ENCODE measurements at places on chromosomes 6 and 20.

DNA sequence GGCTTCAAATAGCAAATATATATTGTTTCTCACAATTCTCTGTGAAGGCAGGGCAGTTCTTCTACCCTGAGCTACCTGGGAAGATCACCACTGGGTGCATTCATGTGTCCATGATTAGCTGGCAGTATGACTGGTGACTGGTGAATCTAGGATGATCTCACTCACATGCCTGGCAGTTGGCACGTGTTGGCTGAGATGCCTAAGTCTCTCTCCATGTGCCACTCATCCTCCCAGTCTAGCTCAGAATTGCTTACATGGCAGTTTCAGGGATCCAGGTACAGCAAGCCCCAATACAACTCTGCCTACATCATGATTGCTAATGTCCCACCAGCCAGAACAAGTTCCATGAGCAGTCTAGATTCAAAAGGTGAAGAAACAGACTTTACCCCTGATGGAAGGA, 346.8 kb upstream of the CNR1 start:
- DNase-seq, result no peak

DNA sequence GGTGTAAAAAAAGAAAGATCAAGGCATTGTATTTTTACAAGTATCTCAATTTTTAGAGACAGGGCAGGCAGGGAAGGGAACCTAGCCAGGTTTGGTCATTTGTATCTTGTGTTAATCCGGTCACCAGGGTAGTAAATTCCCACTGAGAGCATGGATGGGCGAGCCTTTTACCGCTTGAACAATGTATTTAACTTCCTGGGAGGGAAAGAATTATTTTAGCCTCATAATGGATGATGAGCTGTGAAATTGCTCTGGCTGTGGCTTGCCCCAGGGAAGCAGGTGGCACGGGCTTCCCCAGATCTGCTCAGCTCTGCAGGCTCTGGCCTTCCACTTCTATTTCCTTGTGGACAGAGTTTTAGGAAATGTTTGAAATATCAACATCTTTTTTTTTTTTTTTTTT, 72.9 kb downstream of the TOX2 start:
- no peak for DNase-seq

DNA sequence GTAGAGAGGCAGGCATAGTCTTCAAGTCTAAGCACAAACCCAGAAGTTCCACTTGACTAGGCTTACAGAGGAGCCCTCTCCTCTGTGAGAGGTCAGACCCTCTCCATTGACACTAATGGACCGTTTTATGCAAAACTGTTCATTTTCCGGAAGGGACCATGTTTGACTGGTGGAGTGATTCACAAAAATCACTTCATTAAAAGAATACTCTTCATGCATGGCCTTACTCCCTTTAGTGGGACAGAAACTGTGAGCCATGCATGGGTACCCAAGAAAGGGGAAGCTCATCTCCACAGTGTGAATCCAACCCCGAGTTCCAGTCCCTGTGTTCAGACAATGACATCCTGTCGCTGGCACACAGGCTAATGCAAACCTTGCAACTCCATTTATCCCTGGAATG, 63.2 kb downstream of the OLIG3 start:
- DNase-seq, result no peak

GRCh38 chr20:43681468-43681942, 14.6 kb downstream of the MYBL2 start:
- no peak for DNase-seq

GRCh38 chr20:2246069-2246491, 49.7 kb upstream of the TGM3 start:
- no peak for DNase-seq

GRCh38 chr20:53956013-53956715, 114.2 kb downstream of the BCAS1 start:
- no peak for DNase-seq

GRCh38 chr20:62014889-62015537, 50.7 kb downstream of the TAF4 start:
- no peak for DNase-seq

DNA sequence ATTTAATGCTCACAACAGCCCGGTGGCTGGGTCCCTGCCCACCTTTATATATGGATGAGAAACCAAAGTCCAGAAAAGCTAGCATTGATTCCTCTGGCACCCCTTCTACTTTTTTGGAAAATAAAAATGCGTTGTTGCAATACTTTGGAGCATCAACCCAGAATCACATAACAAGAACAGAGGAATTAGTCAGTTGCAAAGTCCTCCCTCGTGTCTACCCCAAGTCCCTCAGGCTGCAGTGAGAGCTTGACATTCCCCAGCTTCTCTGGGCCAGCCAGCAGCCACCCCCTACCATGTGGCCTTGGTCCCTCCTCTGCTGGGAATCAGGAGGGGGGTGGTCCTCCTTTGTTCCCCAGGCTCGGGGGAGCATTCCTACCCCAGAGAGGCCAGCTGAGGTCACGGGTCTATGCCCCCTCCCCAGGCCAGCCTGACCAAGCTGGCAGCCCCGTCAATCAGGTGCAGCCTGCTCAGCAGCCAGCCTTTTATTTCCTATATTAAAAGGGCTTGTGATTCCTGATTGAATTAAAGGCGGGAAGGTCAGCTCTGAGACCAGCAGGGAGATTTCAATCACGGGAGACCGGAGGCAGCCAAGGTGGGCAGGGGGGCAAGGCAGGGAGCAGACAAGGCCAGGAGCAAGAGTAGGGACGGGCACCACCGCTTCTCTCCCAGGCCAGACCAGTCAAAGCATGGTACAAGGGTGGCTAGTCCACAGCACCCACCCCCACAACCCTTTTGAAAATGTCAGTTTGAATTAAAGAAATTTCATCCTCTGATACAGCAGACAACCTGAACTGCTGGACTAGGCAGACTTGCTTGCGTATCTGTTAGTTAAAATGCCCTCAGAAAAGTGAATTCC, 158.9 kb downstream of the MRPL14 start:
- DNase-seq, result no peak

GRCh38 chr6:167651318-167652041, 175.2 kb upstream of the AFDN start:
- DNase-seq, result no peak

GRCh38 chr6:85591207-85591606, 2.5 kb downstream of the SNX14 start:
- no peak for DNase-seq

DNA sequence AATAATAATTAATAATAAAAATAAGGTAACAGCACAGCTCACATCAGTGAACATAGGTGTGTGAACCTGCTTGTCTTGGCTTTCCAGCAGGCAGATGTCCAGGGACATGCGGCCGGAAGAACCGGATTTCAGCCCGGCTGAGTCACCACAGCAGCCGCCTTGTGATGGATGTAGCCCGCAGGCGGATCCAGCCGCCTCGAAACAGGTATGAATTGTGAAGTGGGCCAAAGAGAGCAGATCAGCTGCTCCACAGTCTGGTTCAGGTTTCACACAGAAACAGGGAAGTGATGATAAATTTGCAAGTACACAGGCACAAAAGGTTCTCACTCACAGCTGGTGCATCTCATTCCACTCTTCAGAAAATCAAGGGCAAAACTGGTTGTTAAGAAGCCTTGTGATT, 55.1 kb downstream of the ID4 start:
- no peak for DNase-seq

- no peak for DNase-seq
Measured at GRCh38 chr6:2945153-2945452, 26.3 kb downstream of the SERPINB6 start.

- no peak for DNase-seq
Measured at GRCh38 chr6:149438855-149439254, 38.8 kb downstream of the SUMO4 start.

DNA sequence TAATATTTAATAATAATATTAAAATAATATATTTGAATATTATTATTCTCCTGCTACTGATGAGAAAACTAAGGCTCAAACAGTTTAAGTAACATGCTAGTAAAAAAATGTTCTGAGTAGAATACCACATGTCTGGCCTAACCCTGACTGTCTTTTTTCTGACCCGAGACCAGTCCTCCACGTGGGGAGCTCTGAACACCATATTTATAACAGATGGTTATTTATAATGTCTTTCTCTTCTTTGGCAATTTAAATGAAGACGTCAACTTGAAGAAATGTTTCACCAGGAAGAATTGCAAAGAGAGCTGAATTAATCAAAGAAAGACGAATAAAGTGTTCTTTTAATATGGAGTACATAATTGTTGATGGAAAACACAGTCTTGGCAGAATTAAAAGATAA, 82.0 kb downstream of the SLC22A3 start:
- DNase-seq, result no peak

All from inflammatory macrophage treated with lipopolysaccharide for 1 hour (primary cell).